ENCODE measurements at places on chromosomes 7 and 10. TPM values are rescaled to one million over a fixed set of nuclear protein-coding genes. Genes with fewer than 3 reads are reported as not detected.

EFCAB10 gene
- not detected for total RNA-seq

DNA sequence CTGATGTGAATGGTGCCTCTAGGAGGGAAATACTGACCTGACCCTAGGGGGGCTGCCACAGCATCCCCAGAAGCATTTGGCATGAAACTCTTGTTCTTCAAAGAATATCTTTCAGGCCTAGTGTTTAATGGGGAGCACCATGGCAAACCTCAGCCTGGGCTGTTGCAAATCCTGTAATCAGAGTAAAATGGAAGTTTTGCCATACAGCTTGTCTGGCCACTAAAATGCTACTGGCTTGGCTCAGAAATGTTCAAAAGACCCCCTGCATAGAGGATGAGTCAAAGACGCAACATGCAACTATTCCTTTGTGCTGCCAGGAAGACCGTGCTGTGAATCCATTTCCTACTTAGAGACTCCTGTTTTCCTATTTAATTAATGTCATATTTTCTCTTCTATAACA, 26.7 kb downstream of the HECW1 start:
- DNase-seq = no peak

- no peak for DNase-seq
These were observed 3.9 kb downstream of the CASD1 start for GRCh38 chr7:94513565-94513860.

DNA sequence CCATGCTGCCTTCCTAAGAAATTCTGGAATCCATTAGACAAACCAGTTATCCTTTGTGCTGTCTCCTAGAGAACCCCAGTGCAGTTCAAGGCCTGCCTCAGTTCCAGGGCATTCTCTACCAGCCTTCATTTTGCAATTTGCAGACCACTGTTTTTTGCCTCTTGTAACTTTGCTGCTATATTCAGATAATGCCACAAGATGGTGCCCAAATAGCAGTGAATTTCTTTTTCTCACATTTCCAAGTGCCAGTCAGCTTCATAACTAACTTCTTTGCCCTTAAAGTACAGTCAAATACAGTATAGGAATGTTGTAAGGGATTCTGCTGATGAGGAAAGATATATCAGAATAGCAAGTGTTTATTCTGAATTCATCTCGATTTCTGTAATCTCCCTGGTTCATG, 25.2 kb downstream of the LOXL4 start:
- no peak for DNase-seq

VAX1 gene
- total RNA-seq = not detected

DGKI gene
- total RNA-seq = 0.47 TPM

MYOZ1 gene
- total RNA-seq = 0.32 TPM

GRCh38 chr10:103062854-103063590, 130.1 kb downstream of the NT5C2 start:
- no peak for DNase-seq

RET gene
- 8.4 TPM for total RNA-seq

GRCh38 chr7:36208426-36208825, 55.4 kb downstream of the EEPD1 start:
- DNase-seq = no peak

CARD11 gene
- 0.37 TPM for total RNA-seq

IL15RA gene
- 7.0 TPM for total RNA-seq

PDE1C gene
- 192 TPM for total RNA-seq

DNA sequence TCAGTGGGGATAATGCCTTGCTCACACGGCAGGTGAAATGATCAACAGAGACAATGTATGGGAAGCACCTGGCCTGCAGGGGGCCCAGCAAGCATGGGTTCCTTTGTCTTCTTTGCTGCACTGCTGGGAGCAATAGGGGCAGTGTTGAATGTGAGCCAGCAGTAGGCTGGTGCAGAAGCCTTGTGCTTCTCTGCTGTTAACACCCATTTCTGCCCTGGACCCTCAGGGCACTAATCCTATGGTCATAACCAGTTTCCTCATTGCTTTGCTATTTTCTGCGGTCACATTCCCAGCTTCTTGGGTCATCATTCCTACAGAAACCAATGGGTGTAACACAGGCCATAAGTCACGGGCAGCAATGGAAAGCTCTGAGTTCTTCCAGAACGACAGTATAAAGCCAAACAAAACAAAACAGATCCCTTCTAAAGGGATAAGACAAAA, 10.9 kb upstream of the LGI1 start:
- no peak for DNase-seq

PHYHIPL gene
- total RNA-seq = not detected

ADCK2 gene
- total RNA-seq = 10.0 TPM

RHEB gene
- 116 TPM for total RNA-seq

DNA sequence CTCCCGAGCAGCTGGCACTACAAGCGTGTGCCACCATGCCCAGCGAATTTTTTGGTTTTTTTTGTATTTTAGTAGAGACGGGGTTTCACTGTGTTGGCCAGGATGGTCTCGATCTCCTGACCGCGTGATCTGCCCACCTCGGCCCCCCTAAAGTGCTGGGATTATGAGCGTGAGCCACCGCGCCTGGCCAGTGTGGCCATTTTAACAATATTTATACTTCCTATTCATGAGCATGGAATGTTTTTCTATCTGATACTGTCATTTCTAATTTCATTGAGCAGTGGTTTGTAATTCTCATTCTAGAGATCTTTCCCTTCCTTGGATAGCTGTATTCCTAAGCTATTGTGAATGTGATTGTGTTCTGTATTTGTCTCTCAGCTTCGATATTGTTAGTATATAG, 96.2 kb downstream of the GLCCI1 start:
- no peak for DNase-seq

DNA sequence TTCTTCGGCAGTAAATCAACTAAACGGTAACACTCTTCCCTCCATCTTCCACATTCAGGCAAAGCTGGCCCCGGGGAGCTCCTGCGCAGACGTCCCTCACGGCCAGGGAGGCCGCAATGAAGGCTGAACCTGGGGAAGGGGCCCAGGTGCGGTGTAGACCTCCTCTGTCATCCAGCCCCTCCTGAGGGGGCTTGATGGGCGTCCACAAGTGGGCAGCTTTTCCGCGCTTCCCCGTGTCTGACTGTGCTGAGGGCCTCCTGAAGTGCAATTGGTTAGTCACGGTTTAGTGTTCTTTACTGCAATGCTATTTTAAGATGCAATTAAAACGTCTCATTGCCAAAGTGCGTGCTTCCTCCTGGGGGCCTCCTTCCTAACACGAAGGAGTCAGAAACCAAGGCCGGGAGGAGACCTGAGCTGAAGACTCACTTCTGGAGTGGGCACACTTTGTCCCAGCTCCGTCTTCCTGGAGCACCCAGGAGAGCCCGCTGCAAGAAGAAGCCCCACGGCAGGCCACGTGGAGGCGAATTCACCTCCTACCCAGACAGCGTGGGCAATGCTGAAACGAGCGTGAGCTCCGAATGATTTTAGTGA, 173.3 kb downstream of the ELFN1 start:
- DNase-seq = peak; percentile 18

- no peak for DNase-seq
These were observed 96.4 kb downstream of the CALD1 start for GRCh38 chr7:134875867-134876266.

DNA sequence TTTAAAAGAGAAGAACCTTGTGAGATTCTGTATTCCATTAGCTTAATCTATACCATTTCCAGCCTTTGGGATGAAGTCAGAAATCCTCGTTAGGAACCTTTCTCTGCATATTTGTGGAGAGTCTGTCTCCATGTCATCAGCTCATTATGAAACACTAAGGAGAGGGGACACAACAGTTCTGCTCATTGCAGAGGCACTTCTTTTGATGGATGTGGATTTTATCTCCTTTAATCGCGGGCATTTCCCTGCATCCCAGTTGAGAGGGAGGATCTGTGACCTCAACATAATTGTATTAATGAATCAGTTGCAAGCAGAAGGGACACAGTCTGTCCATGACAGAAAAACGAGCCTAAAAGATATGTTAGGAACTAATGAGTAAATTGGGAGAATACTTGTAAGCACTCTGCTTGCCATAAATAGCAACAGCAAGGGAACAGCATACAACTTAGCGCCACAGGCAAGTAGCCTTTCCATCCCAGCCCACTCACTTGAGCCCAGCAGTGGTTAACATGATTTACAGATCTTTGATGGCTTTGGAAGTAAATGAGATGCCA, 37.9 kb downstream of the SORCS1 start:
- no peak for DNase-seq

DNA sequence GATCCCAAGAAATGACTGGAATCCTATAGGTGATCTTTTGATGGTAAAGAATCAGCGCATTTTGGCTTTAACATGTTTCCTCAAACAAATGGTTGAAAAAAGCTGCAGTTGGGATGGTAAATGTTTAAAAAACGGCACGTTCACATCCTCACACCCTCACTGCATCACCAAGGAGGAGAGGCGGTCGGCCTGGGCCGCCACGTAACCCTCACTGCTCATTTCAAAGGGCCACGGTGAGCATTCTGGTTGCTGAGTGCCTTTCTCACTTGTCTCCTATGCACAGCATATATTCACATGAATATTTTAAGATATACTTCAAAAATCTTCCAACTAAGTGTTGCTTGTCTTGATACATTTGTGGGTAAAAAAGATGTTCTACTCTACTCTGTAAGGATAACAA, 233.2 kb downstream of the DNAJB6 start:
- no peak for DNase-seq

GRCh38 chr7:120273476-120273975, 551 bp downstream of the KCND2 start:
- peak; percentile 35 for DNase-seq

TMEM243 gene
- total RNA-seq = 4.3 TPM

DNA sequence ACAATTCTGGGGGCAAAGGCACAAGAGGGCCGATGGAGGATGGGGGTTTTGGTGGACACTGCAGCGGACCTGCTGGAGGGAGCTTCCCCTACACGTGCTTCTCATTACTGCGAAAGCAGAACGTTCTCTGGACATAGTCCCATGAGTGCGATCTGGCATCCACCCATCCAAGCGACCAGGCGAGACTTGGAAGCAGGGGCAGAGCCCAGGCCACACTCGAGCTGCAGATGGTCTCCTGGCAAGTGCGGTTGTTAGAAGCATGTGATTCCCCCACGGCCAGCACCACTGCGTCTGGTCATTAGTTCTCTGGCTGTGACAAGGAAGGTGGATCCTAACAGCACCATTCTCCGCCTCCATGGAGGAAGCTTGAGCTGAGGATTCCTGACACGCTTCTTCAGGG, 118.4 kb upstream of the TCERG1L start:
- DNase-seq = no peak

- no peak for DNase-seq
These were observed 83.1 kb downstream of the GRK5 start for GRCh38 chr10:119290301-119291048.

- no peak for DNase-seq
These were observed 29.8 kb downstream of the NPS start for GRCh38 chr10:127578961-127579305.

GRCh38 chr7:69177941-69178494, 420.3 kb upstream of the AUTS2 start:
- DNase-seq = no peak

GRCh38 chr10:92756201-92757065, 66.7 kb downstream of the HHEX start:
- DNase-seq = no peak

Data from left ventricle myocardium superior (tissue), 1 donor.